NCI-H2029 treated with DMSO at 0.1 percent for 48 hours (cell line): ENCODE measurements at places on chromosomes 5 and 9.

- DNase-seq = no peak
These were observed 9.3 kb downstream of the CCNH start for GRCh38 chr5:87403409-87403808.

DNA sequence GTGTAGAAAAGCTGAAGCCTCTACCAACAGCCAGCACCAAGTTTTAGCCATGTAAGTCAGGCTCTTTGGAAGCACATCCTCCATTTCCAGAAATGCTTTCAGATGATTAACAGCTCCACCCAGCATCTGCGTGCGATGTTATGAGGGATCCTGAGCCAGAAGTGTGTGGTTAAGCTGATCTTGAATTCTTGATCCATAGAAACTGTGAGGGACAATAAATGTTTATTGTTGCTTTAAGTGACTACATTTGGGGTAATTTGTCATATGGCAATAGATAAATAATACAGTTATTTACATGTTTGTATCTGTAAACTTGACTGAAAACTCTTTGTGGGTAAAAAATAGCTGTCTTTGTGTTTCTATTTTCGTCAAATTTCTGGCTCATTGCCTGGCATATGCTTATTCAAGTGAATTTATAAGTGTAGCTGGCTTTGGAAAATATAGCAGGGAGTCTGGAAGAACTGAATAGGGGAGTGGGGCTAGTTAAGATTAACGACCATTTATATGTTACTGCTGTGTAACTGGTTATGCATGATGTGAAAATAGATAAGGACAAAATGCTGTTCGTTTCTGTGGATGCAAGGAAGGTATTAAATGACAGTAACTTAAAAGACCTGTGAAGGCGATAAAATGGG, 234.1 kb downstream of the LRRC70 start:
- DNase-seq = no peak

GRCh38 chr5:132451387-132451786, 39.2 kb downstream of the IRF1 start:
- no peak for DNase-seq

DNA sequence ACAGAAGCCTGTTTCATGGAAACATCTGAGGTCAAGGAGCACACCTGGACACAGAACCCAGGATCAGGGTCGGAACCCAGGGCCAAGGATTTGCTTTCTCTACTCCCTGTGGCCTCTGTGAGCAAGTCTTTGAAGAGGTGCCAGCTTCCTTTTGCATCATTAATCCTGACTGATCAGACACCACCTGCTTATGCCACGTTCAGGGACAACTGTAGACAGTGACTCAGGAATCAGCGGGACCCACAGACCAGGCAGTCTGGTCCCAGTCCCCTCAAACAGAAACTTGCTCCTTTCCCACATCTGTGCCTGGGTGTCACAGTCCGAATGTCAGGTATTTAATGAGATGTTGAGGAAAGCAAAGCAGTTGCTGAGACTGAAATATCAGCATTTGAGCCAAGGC, 154.8 kb downstream of the SGCD start:
- no peak for DNase-seq

GRCh38 chr9:79668956-79669355, 97.2 kb downstream of the TLE4 start:
- no peak for DNase-seq
